MG63 (cell line): ENCODE measurements at places on chromosomes 5 and 9. TPM values are rescaled to one million over a fixed set of nuclear protein-coding genes. Genes with fewer than 3 reads are reported as not detected.

PCDHGA7 gene
- total RNA-seq = 0.07 and 0.67 TPM in 2 replicates

SFXN1 gene
- total RNA-seq = 147 and 190 TPM in 2 replicates

TICAM2 gene
- total RNA-seq = 1.2 and 6.3 TPM in 2 replicates

DNA sequence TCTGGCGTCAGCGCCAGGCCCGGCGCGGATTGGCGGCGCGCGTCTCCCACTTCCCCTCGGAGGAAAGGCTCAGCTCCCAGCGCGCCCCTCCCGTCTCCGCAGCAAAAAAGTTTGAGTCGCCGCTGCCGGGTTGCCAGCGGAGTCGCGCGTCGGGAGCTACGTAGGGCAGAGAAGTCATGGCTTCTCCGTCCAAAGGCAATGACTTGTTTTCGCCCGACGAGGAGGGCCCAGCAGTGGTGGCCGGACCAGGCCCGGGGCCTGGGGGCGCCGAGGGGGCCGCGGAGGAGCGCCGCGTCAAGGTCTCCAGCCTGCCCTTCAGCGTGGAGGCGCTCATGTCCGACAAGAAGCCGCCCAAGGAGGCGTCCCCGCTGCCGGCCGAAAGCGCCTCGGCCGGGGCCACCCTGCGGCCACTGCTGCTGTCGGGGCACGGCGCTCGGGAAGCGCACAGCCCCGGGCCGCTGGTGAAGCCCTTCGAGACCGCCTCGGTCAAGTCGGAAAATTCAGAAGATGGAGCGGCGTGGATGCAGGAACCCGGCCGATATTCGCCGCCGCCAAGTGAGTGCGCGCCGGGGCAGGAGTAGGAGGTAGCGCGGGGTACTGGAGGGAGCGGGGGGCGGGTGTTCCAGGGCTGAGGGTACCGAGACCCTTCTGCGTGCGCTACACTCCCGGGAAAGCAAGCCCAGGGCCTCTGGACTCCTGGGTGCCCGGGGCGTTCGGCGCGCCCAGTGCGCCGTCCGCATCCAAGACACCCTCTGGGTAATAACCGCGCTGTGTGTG, at the start of gene MSX2:
Gene MSX2, plus strand, starts transcription at position 99 of the 777 bp plus-strand sequence. Its CDS starts 78 bp downstream, at position 177.
- peak; percentile 95 for DNase-seq

GRCh38 chr5:153067869-153068268, 422.6 kb upstream of the GRIA1 start:
- DNase-seq = no peak

GRCh38 chr9:109497226-109498153, 617 bp downstream of the PTPN3 start:
- DNase-seq = peak; percentile 32
